ENCODE measurements at places on chromosomes 5 and 9.

GRCh38 chr5:79297661-79298060 is 61.7 kb downstream of the JMY start:
- DNase-seq: no peak

GRCh38 chr9:99118782-99119466 is 14.0 kb downstream of the TGFBR1 start:
- no peak for DNase-seq

DNA sequence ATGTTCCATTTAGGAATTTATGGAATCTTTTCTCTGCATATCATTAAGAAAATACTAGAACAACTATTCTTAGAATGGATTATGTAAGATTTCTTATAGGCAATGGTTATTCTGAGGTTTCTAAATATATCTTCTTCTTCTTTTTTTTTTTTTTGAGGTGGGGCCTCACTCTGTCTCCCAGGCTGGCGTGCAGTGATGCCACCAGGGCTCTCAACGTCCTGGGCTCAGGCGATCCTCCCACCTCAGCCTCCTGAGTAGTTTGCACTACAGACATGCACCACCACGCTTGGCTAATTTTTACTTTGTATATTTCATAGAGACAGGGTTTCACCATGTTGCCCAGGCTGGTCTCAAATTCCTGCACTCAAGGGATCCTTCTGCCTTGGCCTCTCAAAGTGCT is 137.2 kb downstream of the SREK1 start:
- DNase-seq: no peak

GRCh38 chr9:1400983-1401382 is 350.8 kb downstream of the DMRT2 start:
- no peak for DNase-seq

DNA sequence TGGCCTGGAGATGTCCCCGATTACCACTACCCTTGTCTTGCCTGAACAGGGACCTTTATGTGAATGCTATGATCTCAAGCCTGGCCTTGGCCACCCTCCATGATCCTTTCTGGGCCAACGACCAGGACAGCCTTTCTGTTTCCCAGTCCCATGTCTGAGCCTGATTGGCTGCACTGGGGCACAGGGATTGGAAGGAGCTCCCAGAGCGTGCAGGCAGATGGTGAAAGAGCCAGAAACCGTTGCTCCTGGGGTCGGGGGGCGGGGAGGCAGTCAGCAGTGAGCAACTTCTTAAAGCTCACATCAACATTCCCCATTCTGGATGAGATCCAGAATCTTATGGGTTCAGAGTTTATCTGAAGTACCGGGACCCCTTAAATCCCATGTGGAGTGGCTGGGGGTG is 84.4 kb downstream of the INSYN2B start:
- no peak for DNase-seq

DNA sequence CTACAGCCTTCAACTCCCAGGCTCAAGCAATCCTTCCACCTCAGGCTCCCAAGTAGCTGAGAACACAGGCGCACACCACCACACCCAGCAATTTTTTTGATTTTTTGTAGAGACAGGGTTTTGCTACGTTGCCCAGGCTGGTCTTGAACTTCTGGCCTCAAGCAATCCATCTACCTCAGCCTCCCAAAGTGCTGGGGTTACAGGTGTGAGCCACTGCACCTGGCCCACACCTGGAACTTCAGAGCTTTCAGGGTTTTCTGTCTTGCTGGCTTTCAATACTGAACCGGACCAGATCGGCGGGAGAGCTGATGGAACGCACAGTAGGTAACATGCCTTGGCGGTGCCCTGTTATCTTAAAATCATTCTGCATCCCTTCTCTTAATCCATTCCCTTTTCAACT is 30.8 kb downstream of the IPPK start:
- DNase-seq: no peak

DNA sequence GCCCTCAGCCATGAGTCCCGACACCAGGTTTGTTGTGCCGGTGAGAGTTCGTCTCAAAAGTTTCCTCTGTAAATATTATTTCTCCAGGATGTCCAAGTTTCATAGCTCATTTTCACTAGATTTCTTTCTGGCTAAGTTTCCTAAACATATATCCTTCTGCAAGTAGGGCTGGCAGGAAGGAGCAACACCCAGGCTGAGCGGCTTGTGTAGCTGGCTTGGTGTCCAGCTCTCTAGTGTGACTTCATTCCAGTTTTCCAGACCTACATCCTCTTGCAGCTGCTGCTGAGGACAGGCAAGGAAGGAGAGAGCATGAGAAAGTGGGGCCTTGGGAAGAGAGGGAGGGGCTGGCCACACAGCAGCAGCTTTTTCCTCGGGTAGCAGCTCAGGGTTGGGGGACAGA is 80.3 kb downstream of the FGF1 start:
- DNase-seq: no peak

GRCh38 chr5:38433160-38433861 is 123.1 kb downstream of the LIFR start:
- no peak for DNase-seq

DNA sequence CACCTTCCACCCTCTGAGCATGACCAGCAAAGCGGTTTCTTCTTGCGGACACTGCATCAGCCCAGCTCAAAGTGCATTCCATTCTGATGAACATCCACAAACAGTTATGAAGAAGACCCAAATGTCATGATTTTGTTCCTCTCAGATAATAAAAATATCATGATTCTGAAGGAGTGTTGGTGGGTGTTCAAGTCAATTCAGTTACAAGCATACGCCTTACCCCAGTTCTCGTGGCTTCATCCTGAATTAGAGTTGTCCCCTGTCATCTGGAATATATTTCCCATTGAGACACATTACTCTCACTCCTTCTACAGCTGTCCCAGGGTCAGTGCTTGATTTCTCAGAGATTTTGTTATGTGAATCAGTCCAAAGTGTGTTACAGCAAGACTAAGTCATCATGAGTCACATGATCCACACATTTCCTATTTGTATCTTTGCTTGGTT is 325.4 kb downstream of the RFX3 start:
- no peak for DNase-seq

DNA sequence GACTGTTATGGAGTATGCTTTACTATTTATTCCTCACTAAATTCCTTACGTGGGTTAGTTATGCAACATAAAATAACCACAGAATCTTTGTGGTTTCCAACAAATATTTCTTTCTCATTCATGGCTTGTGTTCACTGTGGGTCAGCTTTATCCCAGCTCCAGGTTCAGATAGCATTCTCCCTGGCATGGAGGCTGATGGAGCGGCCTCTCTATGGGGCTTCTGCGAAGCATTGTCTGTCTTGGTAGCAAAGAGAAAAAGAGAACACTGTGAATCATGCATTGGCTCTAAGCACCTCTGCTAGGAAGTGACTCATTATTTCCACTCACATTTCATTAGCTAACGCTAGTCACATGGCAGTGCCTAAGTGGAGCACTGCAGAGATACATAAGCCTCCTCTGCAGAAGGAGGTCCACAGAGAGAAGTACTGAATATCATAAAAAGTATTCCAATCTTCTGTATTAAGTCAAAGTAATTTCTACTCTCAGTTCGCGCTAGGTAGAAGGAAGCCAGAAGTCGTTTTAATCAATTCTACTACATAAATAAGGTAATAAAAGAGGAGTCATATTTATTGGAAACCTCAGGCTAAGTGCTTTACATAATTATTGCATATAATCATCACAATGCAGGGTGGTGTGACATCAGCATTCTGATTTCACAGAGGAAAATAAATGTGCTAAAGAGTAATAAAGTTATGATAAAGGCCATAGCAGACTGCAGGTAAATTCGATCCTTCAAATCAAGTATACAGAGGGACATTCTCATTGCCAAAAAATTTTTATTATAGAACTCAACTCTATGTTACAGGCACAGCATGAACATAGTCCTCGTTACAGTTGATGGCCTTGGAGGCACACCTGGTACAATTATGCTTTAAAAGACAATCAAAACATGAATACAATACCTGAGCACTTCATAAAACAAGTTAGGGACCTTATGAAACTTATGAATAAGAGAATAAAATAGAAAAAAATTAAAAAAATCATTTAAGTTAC is 531.1 kb downstream of the CETN3 start:
- DNase-seq: no peak

GRCh38 chr5:96977228-96977627 is 41.3 kb downstream of the LNPEP start:
- no peak for DNase-seq
